Mesenchymal stem cell (in vitro differentiated cells and primary cell): ENCODE measurements at places on chromosomes 1 and 21.

- no peaks in the 10 kb centered on the region for H3K27me3 ChIP-seq
- no peak overlapping the region for H3K27ac ChIP-seq
- DNase-seq = peak; percentile 69
- H3K36me3 ChIP-seq = peaks cover 23% of the 10 kb centered on the region
- no peak overlapping the region for H3K4me3 ChIP-seq
These were observed 72.3 kb downstream of the RUSC1 start for GRCh38 chr1:155392898-155393411.

DNA sequence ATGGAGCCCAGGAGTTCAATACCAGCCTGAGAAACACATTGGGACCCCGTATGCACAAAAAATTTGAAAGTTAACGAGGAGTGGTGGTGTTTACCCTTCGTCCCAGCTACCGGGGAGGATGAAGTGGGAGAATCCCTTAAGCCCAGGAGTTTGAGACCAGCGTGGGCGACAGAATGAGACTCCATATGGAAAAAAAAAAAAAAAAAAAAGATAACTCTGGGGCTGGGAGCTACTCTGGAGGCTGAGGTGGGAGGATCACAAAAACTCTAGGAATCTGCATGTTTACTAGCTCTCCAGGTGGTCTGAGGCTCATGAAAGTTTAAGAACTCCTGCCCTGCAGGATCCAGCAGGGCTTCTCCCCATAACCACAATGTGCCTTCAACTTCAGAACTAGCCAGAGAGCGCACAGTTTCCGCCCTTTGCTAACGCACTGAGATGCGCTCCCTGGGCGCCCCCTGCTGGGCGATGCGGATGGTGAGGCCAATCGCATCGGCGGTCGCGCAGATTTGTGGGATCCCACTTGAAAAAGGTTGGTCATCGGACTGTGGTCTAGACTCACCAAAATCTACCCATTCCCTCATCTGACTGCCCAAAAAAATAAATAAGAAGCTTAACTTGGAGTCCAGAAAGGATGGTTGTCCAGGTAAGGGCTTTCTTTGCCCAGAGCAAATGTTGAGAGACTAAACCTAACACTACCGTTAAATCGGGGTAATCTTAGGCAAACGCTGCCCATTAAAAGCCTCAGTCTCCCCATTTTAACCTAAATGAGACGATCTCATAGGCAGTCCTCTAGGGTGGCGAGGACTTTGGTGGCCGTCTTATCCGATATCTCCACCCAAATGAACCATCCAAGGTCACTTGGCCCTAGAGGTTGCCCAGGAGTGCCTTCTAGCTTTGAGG lies 8.8 kb downstream of the ZNF683 start:
- H3K4me3 ChIP-seq = no peak overlapping the region
- peak; percentile 70 for DNase-seq
- peaks cover 75% of the 10 kb centered on the region for H3K27me3 ChIP-seq
- H3K36me3 ChIP-seq = no peaks in the 10 kb centered on the region
- peaks cover 5% of the 10 kb centered on the region for H3K4me1 ChIP-seq

DNA sequence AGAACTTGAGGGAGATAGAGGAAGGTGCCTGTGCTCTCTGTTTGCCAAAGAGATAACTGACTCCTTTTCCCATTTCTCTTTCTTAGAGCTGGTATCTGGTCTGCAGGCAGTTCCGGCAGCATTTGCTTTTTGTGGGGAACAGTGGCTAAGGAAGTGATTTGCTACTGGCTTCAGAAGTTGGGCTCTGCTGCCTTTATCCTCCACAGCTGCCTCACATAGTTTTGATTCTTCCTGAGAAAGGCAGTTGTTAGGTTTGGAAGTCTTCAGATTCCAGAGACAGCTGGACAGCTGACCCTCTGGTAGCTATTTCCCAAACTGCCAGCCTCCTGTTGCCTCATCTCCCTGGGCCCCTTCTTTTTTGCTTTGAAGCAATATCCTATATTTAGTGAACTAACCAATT lies 62.6 kb upstream of the MACF1 start:
- DNase-seq = peak; percentile 72
- no peaks in the 10 kb centered on the region for H3K27me3 ChIP-seq
- H3K27ac ChIP-seq = peak overlapping the region; percentile 78
- peaks cover 14% of the 10 kb centered on the region for H3K4me1 ChIP-seq

DNA sequence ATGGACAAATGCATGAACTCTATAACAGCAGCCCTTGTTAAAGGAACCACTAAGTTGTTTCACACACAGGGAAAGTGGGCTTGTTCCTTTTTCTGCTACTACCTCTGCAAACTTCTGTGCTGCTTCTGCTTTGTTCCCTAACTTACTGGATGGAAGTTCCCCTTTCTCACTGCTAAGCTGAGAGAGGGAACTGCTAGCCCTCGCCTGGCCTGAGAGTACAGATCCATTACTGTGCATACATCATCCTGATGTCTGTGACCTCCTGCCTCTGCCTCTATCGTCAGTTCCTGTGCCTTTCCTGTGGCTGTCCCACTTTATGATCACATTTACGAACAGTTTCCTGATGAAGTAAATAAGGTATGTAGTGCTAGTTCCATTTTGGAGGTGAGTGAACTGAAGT lies 3.5 kb downstream of the GNAT2 start:
- peaks cover 18% of the 10 kb centered on the region for H3K4me1 ChIP-seq
- no peaks in the 10 kb centered on the region for H3K36me3 ChIP-seq
- no peak overlapping the region for H3K27ac ChIP-seq
- DNase-seq = peak; percentile 70

DNA sequence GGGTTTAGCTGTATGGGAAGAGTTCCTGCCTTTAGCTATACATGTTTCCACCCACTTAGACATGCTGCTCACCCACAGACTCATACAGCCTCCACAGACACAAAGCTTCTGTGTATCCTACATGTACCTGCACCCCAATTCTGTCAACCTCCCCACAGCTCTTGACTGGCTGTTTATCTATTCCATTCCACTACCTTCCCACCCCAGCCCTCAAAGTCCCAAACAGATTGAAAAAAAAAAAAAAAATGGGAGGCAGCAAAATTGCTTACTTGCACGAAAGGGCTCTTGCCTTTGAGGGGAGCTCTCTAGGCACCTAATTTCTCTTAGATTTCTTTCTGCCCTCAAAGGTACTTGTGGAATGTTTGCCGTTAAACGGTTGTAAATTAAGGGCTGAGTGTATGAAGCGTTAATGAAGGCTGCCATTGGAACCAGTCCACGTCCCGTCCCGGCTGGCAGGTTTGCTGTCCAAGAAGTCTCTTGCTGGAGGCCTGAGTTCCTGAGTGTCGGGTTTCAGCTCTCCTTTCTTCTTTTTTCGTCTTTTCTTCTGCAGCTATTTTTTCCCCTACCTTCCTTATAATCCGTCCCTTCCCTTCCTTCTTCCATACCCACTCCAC lies 43.6 kb downstream of the PBX1 start:
- H3K27me3 ChIP-seq = no peaks in the 10 kb centered on the region
- peak overlapping the region; percentile 77 for H3K27ac ChIP-seq
- DNase-seq = peak; percentile 60
- H3K4me3 ChIP-seq = peak overlapping the region; percentile 58
- H3K4me1 ChIP-seq = peaks cover 12% of the 10 kb centered on the region
- peaks cover 19% of the 10 kb centered on the region for H3K36me3 ChIP-seq

DNA sequence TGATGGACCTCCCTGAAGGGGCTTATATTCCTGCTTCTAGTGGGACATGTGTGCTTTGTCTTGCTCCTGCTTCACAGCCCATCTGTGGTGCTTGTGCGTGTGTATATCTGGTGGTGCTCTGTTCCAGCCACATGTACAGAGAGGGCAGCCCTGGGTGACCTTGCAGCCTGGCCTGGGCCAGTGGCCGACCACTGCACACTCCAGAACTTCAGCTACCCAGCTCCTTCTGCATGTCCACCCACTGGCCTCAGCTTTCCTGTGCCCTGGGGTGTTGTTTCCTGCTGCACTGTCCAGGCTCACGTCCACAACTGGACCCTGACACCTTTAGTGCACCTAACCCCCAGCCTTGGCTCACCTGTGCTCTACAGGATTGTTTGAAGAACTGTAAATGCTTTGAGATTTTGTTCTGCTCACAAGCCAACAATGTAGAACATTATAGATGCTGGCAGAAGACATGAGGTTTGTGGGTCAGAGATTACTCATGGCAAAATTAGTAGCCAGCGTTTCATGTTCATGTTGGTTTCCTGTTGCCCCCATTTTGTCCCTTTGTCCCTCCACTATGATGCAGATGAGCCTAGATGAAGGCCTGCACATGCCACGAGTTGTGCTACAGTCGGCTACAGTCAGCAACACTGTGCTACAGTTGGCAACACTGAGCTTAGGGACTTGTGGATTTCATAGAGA lies 5.3 kb upstream of the S100B start:
- no peak for DNase-seq
- H3K36me3 ChIP-seq = no peaks in the 10 kb centered on the region
- H3K4me3 ChIP-seq = no peak overlapping the region
- peaks cover 42% of the 10 kb centered on the region for H3K27me3 ChIP-seq
- no peak overlapping the region for H3K27ac ChIP-seq

GRCh38 chr1:160064746-160065145 lies 5.2 kb downstream of the KCNJ10 start:
- H3K36me3 ChIP-seq = no peaks in the 10 kb centered on the region
- no peak overlapping the region for H3K27ac ChIP-seq
- H3K27me3 ChIP-seq = peaks cover 75% of the 10 kb centered on the region
- no peak overlapping the region for H3K4me3 ChIP-seq
- H3K4me1 ChIP-seq = peaks cover 2% of the 10 kb centered on the region
